ENCODE measurements at places on chromosomes 13 and 19.

GRCh38 chr13:46207828-46208227, 3.9 kb upstream of the LRRC63 start:
- no peak for DNase-seq

GRCh38 chr13:113794764-113795173, 35.7 kb downstream of the TMEM255B start:
- no peak for DNase-seq

GRCh38 chr13:80276371-80277289, 64.3 kb downstream of the SPRY2 start:
- DNase-seq, result no peak

DNA sequence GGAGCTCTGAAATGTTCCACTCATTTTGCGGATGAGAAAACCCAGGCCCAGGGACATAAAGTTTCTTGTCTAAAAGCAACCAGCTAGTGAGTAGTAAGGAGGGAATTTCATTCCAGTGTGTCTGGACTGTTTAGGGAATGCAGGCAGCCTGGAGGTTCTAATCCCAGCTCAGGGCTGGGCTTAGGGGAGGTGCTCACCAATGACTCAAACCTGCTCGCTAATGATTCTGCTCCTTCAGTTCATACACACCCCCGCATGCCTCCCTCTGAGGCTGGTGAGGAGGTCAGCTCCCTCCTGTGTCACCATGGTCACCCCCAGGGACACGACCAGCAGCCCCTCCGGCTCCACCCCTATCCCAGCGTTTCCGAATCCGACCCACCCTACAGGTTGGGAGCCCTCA, 34.6 kb downstream of the CYP4F2 start:
- DNase-seq, result no peak

GRCh38 chr19:6086068-6086788, 24.1 kb downstream of the RFX2 start:
- DNase-seq, result no peak

DNA sequence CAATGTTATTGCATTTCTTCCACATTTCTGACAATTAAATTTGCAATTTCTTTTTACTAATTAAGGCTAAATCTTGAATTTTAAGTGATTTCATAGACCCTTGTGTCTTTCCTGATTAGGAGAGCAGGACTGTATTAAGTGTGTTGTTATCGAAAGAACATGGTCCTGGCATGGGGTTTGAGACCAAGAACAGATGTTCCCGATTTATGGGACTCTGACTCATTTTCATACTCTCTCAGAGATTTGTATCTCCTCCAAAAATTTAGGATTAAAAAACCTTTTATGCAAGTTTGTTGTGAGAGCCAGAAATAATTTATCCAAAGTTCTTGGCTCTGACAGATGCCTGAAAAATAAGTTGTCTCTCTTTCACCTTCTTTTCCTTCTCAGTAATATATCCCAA, 589.3 kb upstream of the ARGLU1 start:
- DNase-seq, result no peak

- no peak for DNase-seq
Measured at GRCh38 chr19:42427313-42427712, at the start of gene LIPE. TSS of gene LIPE (minus strand) at chr19:42427388. CDS start at chr19:42427149, 239 bp downstream.

DNA sequence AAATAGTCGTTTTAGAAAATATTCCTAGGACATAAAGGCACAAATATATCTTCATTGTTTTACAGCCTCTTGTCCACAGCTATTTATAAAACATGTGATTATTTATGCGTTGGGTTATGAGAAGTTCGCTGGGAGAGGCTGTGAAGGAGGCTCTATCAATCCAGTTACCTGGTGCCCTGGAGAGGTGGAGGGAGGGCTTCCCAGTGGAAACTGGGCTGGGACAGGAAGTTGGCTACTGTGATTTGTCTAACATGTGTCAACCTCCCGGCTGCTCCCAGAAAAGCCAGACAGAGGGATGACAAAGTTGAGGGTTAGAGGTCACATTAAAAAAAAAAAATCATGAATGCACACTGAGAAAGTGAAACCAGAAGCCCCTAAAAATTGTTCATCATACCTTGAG, 346.5 kb downstream of the ZNF536 start:
- no peak for DNase-seq

DNA sequence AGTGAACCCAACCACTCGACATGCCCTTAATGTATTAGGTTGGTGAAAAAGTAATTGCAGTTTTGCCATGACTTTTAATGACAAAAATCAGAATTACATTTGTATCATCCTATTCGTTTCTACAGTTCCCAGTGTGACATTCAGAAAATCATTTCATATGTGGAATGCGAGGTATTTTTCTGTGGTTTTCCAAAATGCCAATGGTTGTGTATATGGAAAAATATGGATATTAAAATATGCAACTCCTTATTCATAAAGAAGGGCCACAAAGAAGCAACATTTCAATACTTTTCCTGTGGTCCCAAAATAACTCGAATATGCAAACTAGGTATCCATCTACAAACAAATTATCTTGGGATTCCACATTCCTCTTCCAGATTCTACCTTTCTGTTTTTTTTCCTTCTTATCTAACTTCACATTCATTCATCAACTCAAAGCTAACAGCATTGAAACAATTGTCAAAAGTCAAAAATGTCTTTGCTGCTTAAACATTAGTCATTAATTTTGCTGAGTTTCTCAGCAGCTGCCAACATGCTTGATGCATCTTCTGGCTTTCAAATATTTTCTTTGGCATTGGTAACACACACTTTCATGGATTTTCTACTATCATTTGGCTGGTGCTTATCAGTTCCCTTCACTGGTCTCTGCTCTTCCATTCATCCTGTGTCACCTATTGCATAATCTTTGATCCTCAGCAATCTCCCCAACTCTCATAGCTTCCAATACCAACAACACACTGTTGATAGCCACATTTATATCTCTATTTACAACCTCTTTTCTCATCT, 1445.4 kb downstream of the EFNB2 start:
- DNase-seq, result no peak

DNA sequence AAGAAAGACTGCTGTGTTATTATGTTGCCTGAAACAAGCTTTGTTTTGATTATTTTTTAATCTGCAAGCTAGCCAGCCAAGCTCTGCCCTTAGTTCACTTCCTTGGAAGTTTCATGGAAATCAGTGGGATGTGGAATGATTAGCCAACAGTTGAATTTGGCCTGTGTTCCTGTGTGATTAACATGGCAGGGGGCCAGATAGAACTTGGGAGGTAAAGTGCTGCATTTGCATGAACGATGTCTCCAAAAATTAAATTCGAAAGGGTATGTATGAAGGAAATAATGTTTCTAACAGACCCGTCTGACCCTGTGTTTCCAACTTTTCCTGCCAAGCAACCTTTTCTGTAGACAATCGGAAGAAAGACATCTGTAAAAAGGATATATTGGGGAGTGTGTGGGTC, 32.2 kb downstream of the UFM1 start:
- no peak for DNase-seq

- no peak for DNase-seq
Measured at GRCh38 chr19:36771261-36772231, 1.1 kb downstream of the ZNF850 start.
